ENCODE measurements at places on chromosomes 3 and 15.

GRCh38 chr15:75770131-75770530 is 57.5 kb upstream of the CSPG4 start:
- DNase-seq, result no peak

DNA sequence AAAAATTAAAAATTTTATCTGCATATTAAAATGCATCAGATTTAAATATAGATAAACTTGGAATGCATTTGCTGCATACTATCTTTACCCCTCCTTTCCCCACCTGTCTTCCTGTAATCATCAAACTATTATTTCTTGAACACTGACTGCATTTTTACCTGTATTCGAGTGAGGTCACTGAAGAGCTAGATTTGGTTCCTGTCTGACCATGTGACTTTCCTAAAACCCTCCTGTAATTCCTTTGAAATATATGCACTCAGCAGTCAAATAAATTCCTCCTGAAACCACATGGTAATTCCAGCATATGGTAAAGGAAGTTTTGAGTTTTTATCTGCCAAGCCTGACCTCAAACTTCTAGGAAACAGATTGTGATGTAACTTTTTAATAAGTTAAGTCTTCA is 445.6 kb upstream of the FRG2C start:
- no peak for DNase-seq

- DNase-seq, result no peak
Measured at GRCh38 chr15:60362321-60363086, 35.3 kb downstream of the ANXA2 start.

DNA sequence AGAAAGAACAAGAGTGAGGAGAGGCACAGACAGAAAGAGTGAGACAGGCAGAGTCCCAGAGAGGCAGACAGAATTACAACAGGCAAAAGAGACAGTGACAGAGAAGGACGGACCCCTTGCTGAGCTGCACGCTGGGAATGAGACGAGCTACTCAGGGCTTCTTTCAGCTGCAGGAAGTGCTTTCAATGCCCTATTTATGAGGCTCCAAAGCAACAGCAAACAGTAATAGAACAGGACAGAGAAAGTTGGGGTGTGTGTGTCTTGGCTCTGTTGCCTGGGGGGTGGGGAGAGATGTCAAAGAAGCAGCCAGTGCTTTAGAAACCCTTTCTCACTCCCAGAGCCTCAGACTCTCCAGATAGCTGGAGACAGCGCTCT is 502 bp upstream of the TIMP4 start:
- DNase-seq, result no peak

- no peak for DNase-seq
Measured at GRCh38 chr3:177041730-177042551, 155.3 kb downstream of the TBL1XR1 start.

All from GM13976 (cell line).